ENCODE measurements at places on chromosomes 4 and X.

- DNase-seq = no peak
Observed at GRCh38 chrX:38879631-38880220, 78.5 kb downstream of the MID1IP1 start.

- DNase-seq = peak; percentile 14
Observed at GRCh38 chr4:95124906-95125504, 367.2 kb downstream of the BMPR1B start.

- DNase-seq = no peak
Observed at GRCh38 chr4:83850435-83850834, 314.5 kb downstream of the GPAT3 start.

DNA sequence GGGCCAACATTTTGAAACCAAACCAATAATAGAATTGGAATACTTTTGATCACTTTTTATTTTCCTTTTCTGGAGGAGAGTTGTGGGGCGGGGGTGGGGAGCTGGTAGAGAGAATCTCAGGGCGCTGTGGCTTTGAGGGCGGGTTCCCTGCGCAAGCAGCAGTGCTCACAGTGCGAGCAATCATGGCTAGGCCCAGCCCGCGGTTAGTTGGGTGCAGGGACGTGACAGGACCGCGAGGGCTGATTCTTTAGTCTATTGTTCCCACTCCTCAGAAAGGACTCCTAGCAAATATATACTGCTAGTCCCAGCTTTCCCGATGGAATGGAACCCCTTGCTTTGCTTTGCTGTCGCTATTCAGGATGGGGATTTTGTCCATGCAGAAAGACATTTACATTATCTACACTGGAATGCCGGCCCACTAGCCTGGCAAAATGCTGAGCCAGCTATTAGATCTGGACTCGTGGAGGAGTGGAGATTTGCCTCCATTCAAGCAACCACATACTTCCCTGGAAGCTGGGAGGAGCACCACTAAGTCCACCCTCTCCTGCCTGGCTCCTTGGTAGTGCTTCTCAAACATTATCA is 23.9 kb upstream of the APLN start:
- DNase-seq = peak; percentile 62

GRCh38 chr4:78298618-78299017 is 241.5 kb downstream of the FRAS1 start:
- no peak for DNase-seq

DNA sequence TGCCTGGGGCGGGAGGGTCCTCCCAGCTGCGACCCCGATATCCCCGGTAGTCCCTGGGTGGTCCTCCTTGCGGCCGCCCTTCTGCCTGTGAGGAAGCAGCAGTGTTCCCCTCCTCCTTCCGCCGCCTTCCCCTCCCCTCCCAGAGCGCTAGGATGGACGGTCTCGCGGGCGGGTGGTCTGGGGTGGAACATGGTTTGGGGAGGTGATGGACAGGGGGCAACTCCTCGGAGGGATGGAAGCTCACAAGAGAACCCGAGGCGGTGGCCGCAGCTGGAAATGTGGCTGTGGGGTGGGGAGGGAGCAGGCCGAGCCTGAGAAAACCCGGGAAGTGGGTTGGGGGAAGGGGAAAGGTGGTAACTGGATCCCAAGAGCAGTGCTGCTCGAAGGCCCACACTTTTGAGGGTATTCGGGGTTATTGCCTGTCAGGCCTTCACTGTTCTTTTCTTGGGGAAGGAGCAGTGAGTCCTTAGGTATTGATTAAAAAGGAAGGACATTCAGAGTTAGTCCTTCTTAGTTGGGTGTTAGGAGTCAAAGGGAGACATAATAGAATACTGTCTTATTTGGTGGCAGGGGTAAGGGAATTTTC is 581 bp downstream of the UBE2K start:
- DNase-seq = no peak

GRCh38 chrX:150574559-150575418 is 6.4 kb downstream of the MTM1 start:
- DNase-seq = peak; percentile 49

DNA sequence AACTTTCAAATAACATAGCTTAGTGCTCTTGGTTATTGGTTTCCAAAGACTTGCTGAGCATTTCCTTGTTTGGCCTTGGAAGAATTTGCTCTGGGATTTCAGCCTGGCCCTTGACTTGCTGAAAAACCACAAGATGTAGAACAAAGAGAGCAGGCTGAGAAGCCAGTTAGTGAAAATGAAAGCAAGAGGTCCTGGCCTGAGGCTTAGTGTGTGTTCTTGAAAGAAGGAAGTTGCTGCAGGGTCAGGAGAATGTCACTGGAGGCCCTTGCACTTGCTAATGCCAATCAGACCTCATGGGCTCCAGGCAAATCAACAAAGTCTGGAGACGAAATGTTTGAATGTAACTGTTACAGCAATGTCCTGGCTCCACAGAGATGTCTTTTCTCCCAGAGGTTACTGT is 79.4 kb downstream of the SYNPO2 start:
- peak; percentile 8 for DNase-seq

DNA sequence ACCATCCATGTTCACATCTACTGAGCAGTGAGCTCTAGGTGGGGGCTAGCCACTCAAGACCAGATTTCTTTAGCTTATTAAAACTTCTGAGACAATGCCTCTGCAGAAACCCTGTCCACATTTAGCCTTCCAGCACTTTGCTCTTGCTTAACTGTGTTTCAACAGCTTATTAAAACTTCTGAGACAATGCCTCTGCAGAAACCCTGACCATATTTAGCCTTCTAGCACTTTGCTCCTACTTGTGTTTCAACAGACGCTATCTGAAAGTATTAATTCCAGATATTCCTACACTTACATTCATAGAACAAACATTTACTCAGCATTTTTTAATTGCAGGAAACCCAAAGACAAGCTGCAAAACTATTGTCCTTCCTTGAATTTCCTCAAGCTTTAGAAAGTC is 91.9 kb downstream of the SEL1L3 start:
- DNase-seq = no peak

DNA sequence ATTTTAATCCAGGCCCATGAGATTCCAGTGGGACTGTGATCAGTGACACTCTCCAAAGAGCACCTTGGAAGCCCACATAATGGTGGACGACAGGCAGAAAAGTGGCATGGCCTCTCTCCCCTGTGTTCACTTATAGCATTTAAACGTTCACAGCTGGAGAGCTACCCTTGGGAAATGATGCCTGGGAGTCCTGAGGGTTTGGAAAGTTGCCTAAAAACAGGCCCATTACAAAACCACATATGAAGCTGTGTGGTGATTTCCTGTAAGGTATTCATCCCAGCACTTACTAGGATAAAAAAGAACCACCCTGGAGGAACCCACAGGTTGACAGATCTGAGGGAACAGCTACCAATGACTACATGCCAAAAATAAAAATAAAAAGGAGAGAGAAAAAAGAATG is 193.2 kb downstream of the RASL11B start:
- no peak for DNase-seq

DNA sequence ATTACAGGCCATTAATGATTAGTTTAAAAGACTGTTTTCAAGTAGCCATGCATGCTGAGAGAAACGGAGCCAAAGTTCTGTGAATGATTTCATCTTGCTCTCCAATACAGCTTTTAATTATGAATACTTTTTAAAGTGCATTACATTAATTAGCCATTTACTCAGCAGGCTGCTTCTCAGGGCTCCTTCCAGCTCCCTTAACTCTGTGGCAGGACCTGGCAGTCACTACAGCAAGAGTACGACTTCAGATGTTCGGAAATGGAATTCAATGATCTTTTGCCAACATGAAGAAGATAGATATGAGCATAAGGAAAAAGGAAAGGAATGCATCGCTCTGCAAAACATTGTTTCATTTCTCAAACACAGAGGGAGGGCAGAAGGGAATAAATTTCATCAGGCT is 987.2 kb downstream of the PDHA2 start:
- no peak for DNase-seq

- DNase-seq = no peak
Observed at GRCh38 chr4:53637348-53637747, 46.1 kb upstream of the LNX1 start.

DNA sequence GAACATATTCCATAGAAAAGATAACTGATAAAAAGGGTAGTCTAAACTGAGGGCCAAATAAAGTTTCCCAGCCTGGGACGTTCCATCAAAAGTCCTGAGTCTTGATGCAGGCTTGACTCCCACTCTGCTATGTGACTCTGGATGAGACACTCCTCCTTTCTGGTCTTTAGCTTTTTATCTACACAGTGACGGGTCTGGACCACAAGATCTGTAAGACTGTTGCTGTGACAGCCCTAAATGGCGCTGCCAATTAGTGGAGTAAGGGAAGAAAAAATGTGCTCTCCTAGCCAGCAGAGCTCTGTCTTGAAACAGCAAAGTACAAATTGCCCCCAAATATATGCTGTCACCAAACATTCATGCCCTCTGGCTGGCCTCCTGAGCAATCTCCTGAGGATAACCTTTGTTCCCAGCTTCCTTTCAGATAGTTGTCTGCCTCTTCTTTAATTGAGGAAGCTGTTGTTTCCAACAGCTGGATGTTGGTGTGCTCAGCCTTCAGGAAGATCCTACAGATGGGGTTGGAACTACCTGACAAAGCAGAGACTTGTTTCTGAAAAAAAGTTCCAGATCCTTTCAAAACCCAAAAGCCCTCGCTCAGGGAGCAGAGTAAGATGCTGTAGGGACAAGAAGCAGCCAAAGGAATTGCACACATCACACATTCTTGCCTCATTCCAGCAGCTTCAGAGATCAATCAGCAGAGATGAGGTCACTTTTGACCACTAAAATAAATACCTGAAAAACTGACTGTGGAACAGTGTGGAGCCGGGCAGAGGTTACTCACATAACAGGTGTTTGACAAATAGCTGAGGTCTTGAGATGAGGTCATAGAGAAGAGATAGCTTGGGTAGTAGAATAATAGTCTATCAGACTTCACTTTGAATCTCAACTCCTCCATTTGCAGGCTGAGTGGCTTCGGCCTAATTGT is 383.4 kb upstream of the FGF13 start:
- DNase-seq = no peak

GRCh38 chrX:106356580-106356979 is 188.5 kb downstream of the PWWP3B start:
- DNase-seq = no peak

DNA sequence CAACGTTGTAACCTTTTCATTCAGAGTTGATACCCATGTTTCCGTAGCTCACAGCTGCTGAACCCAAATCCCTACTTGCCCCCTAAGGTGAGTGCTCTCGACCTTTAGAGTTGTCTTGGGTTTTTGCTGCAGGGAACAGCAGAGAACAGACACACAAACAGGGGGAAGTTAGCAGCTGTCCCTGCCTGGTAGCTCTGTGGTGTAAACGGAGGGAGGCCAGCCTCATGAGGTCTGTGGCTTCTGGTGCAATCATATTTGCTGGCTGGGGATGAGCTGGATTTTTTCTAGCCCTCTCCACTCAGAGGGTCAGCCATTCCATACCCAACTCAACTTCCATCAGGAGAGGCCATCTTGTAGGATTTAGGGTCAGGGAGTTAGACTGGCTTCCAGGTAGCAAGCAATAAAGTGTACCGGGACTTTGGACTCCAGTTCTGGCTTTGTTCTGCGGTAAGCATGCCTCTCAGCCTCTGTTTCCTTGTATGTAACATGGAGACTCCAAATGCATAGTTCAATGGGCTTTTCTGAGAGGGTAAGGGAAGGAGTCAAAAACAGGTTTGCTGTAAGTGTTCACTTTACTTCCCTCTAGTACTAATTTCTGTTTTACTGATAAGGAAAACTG is 218.9 kb downstream of the MID1IP1 start:
- DNase-seq = no peak

GRCh38 chr4:64539234-64539849 is 130.1 kb upstream of the TECRL start:
- peak; percentile 58 for DNase-seq

GRCh38 chrX:56782791-56783449 is 53.9 kb downstream of the NBDY start:
- no peak for DNase-seq

- DNase-seq = no peak
Observed at GRCh38 chr4:181661090-181661489, 582.1 kb upstream of the TENM3 start.

- DNase-seq = no peak
Observed at GRCh38 chr4:81756973-81757372, 285.3 kb upstream of the RASGEF1B start.

DNA sequence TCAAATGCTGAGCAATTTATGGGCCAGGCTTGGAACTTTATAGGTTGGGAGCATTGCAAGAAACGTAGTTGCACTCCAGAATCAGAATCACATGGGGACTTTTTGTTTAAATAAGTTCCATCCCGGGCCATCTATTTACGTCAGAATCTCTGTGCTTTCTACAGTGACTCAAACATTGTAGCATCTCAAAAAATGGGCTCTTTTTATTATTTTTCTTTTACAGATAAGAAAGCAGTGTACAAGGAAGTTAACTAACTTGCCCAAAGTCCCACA is 10.2 kb downstream of the CC2D2A start:
- no peak for DNase-seq

DNA sequence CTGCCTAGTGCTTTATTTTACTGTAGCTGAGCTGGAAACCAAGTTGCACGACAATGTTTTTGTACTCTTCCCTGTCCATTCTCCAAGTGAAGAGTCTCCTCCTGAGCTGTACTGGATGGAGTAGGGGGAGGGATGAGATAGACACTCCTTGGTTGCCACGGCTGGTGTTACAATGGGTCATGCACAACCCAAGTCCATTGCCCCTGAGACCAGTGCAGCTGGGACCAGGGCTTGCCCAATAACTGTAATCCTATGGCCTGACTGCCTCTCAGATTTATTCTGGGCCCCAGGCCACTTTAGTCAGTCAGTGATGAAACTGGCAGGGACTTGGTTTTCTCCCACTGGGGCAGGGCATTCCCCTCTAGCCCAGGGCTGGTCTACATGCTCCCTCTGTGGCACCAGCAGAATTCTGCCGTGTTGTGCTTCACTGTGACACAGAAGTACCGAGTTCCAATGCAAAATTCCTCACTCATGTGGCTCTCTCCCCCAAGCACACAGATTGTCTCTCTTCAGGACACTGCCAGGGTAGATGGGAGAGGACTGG is 203.3 kb upstream of the PCDH18 start:
- DNase-seq = no peak

- DNase-seq = no peak
Observed at GRCh38 chr4:177419434-177419833, 22.8 kb downstream of the AGA start.

All from activated CD4-positive, alpha-beta T cell treated with anti-CD3 and anti-CD28 coated beads for 36 hours (primary cell).